ENCODE measurements at places on chromosomes 2 and 18. TPM values are rescaled to one million over a fixed set of nuclear protein-coding genes. Genes with fewer than 3 reads are reported as not detected.

DNA sequence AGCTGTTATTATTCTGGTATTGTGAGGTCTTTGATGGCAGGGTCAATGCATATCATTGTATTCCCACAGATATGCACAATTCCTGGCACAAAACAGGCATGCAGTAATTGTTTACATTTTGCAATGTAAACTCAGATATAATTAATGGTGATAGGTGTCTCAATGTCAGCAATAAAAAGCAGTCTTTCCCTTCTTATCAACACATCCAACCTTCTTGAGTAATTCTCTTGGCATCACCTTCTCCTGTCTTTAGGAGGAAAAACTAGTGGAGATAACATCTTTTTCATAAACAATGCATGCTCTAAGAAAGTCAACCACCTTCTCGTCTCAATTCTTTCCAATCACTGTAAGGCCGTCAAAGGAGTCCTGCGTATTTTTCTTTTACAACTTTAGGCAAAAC is 313.3 kb upstream of the GULP1 start:
- no peaks in the 10 kb centered on the region for H3K36me3 ChIP-seq
- H3K4me3 ChIP-seq: no peak overlapping the region
- no peak for DNase-seq
- H3K4me1 ChIP-seq: peaks cover 9% of the 10 kb centered on the region
- H3K27me3 ChIP-seq: no peaks in the 10 kb centered on the region

DNA sequence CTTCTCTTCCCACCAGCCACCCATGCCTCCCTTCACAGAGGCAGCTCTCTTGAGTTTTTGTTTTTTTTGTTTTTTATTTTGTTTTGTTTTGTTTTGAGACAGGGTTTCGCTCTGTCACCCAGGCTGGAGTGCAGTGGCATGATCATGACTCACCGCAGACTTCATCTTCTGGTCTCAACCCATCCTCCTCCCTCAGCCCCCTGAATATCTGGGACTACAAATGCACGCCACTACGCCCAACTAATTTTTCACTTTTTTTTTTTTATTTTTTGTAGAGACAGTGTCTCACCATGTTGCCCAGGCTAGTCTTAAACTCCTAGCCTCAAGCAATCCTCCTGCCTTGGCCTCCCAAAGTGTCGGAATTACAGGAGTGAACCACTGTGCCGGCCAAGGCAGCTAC is 161.4 kb downstream of the TRABD2A start:
- H3K4me1 ChIP-seq: no peaks in the 10 kb centered on the region
- H3K36me3 ChIP-seq: no peaks in the 10 kb centered on the region
- H3K4me3 ChIP-seq: no peak overlapping the region
- no peak for DNase-seq
- no peak overlapping the region for H3K27ac ChIP-seq

GRCh38 chr2:65661980-65662653 is 229.7 kb upstream of the SPRED2 start:
- no peaks in the 10 kb centered on the region for H3K36me3 ChIP-seq
- peaks cover 15% of the 10 kb centered on the region for H3K27me3 ChIP-seq
- no peak overlapping the region for H3K27ac ChIP-seq
- DNase-seq: peak; percentile 65

Gene GCG
- not detected for total RNA-seq

Gene DCDC2C
- total RNA-seq: not detected

Gene NEU2
- not detected for total RNA-seq

Gene LRATD1
- total RNA-seq: 10.0 TPM
